Stimulated activated naive CD4-positive, alpha-beta T cell (primary cell): ENCODE measurements at places on chromosomes 2 and 18.

DNA sequence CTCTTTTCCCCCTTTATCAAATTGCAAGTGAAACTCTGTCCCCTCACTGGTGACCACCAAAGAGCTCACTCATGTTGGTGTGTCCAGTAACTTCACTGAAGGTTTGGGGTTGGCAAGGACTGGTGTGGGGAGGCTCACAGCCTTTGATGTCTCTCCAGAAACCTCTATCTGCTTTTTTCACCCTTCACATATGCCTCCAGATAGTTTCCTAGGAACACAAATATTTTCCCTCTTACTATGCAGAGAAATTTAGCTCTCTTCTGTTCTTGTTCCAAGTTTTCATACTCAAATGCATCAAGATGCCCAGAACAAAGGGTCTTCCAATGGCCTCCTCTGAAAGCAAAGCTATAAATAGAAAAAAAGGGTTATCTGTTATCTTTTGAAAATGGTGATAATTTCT is 20.7 kb downstream of the DTNA start:
- no peak for DNase-seq

DNA sequence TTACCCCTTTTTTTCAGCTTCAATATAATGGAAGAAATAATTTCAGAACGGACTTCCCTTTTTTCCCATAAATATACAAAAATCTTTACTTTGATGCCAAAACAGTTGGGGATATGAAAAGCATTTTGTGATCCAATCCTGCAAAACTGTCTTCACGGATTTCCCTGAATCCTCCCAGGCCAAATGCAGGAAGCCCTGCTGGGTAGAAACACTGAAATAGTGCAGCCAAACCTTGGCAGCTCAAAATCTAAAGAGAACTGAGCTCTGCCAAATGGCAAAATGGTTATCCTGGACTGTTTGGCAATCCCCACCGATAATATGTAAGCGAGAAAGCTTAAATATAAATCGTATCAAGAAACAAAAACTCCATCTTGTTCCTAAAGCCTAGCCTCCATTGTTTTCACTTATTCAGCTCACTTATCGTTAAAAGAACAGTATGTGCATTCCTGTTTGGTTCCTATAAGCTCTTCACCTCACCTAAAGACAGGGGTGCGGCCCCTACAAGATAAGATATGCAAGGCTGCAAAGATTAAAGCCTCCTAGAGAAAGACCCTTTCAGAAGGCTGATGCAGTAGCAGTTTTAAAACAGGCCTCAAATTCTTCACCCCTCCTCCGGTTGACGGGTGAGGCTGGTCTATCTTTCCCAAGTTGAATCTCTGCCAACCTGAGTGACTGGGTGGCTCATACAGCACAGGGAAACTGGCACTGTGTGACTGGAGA is 48.6 kb downstream of the LAMA1 start:
- no peak for DNase-seq

GRCh38 chr2:174969091-174969734 is 36.0 kb downstream of the CHN1 start:
- DNase-seq, result no peak

- no peak for DNase-seq
Observed at GRCh38 chr18:36296650-36297416, 680 bp upstream of the FHOD3 start.

- no peak for DNase-seq
Observed at GRCh38 chr2:120747281-120747680, 11.6 kb downstream of the GLI2 start.
